Omental fat pad (tissue), 4 donors: ENCODE measurements at places on chromosomes 11 and 22. TPM values are rescaled to one million over a fixed set of nuclear protein-coding genes. Genes with fewer than 3 reads are reported as not detected.

GRCh38 chr11:6587360-6587953 lies 16.0 kb downstream of the RRP8 start:
- DNase-seq: no peak

- no peak for DNase-seq
These were observed 19.8 kb upstream of the PGM2L1 start for GRCh38 chr11:74417860-74418508.

DNA sequence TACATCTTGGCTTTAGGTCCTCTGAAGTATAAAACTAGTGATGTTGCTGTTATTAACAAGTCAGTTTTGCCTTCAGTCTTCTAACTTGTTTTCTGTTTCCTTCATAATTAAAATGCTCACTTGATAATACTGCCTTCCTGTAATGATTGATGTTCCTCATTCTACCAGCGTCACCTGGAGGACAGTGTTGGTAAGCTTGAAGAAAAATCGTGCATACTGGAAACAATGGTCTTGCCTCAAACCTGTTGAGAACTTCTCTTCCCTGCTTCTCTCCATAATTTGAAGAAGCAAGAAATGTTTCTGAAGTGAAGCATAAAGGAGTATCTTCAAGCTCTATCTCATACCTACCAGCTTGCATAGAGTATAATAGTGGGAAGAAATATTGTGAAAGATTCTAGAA lies 3.0 kb downstream of the YWHAH start:
- DNase-seq: no peak

DNA sequence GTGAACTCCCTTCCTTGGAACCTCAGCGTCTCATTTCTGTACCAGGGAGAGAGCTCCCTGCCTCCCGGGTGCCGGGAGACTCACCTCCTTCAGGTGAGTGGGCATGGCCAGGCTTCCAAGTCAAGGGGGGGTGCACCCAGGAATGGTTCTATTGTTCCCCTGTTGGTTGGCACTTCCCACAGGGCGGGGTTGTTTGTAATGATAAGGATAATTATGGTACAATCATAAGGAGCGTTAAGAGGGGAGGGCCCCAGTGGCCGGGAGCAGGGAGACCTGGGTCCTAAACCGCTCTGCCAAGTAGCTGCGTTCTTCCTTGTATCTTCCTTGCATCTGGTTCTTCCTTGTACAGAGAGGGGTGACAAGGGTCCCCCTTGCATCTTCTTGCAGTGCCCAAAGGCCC lies 79.1 kb downstream of the LRRC32 start:
- no peak for DNase-seq

DNA sequence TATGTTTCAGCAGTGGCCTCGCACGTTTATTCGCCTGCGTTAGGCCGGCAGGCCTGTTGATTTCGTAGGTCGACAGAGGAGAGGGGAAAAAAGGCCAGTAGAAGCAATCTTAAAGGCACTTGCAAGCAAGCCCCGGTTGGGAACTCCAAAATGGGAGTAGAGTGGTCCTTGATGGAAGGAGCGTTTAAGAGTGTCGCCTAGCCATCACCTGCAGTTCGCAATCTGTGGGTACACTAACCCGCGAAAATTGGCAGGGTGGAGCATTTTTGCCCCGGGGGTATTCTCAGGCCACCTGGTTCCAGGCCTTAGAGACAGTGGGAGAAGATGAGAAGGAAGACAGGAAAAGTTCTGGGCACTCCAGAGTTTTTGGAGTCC lies 1.1 kb downstream of the EWSR1 start:
- no peak for DNase-seq

DNA sequence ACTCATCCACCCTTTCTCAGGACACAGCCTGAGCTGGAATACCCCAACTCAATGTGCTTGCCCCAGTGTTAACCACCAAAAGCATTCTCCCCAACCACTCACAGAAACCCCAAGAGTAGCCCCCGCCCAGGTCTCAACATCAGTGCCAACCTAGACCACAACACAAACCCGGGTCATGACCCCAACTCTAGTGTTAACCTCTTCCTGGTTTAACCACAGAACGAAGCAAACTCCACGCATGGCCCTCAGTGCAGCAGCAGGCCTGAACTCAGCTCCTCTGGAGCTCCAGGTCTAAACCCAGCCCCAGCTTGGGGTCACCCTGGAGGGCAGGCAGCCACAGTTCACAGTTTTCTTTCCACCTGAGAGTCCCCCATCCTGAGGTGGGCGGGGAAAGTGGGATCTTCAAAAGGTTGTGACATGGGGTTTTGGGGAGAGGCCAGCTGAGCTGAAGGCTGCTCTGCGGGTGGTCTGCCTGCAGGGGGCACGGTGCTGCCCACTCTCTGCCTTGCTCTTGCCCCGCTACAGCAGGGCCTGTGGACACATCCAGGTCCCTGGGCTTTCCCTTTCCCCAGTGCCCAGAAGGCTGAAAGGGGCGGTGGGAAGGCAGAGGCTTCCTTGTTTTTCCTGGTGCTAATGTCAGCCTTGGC lies 37.9 kb downstream of the NECTIN1 start:
- no peak for DNase-seq

- no peak for DNase-seq
These were observed 97.7 kb upstream of the TP53I11 start for GRCh38 chr11:45048313-45048841.

- no peak for DNase-seq
These were observed 5.8 kb upstream of the CEP295 start for GRCh38 chr11:93655581-93656255.

- DNase-seq: no peak
These were observed 7.8 kb downstream of the PIK3IP1 start for GRCh38 chr22:31284281-31285155.

The MYBPC3 gene
- total RNA-seq: 0.24 TPM

The OSM gene
- 9.6 TPM for total RNA-seq

The NRIP3 gene
- total RNA-seq: 0.63 TPM

The KRTAP5-10 gene
- not detected for total RNA-seq

The ACTN3 gene
- not detected for total RNA-seq

The CD44 gene
- 199 TPM for total RNA-seq

The GLYATL1 gene
- total RNA-seq: not detected

The TRIM51 gene
- not detected for total RNA-seq
